ENCODE measurements at places on chromosomes 6 and 20. TPM values are rescaled to one million over a fixed set of nuclear protein-coding genes. Genes with fewer than 3 reads are reported as not detected.

Gene DNAJC5
- total RNA-seq: 73.9 TPM

Gene TBXT
- total RNA-seq: not detected

Gene OR11A1
- not detected for total RNA-seq

Gene RBCK1
- total RNA-seq: 74.6 TPM

Gene SLC16A10
- total RNA-seq: not detected

Gene HLA-DMA
- total RNA-seq: 6.2 TPM

Gene CST2
- 6.9 TPM for total RNA-seq

Gene SLC32A1
- under 0.01 TPM for total RNA-seq

Data from regular cardiac myocyte (primary cell).